ENCODE measurements at places on chromosomes 5 and 9. TPM values are rescaled to one million over a fixed set of nuclear protein-coding genes. Genes with fewer than 3 reads are reported as not detected.

- H3K27ac ChIP-seq = no peak overlapping the region
- no peaks in the 10 kb centered on the region for H3K4me1 ChIP-seq
- no peaks in the 10 kb centered on the region for H3K36me3 ChIP-seq
- no peak overlapping the region for H3K4me3 ChIP-seq
These were observed 33.6 kb upstream of the MEGF10 start for GRCh38 chr5:127256886-127257597.

DNA sequence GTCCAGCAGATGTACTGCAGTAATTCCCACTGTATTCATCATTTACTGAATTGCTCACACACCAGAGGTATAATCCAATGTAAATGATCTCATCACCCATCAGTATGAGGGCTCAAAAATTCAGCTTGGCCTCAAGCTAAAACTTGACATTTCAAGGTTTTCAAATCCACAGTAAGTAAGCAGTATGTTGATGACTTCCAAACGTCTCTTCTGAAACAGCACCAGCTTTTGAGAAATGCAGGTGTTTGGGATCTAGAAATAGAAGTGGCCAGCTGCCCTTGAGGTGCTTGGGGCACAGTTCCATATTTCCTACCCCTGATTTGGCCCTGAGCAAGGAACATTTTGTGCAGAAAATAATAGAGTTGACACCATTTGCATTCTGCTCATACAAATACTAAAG is 388.0 kb upstream of the TUSC1 start:
- no peaks in the 10 kb centered on the region for H3K36me3 ChIP-seq
- no peak overlapping the region for H3K27ac ChIP-seq
- no peak overlapping the region for H3K4me3 ChIP-seq
- H3K27me3 ChIP-seq = no peaks in the 10 kb centered on the region

- no peak overlapping the region for H3K27ac ChIP-seq
- no peak overlapping the region for H3K4me3 ChIP-seq
- no peak for DNase-seq
- H3K27me3 ChIP-seq = no peaks in the 10 kb centered on the region
These were observed 1314.9 kb upstream of the CDH6 start for GRCh38 chr5:29878599-29878998.

DNA sequence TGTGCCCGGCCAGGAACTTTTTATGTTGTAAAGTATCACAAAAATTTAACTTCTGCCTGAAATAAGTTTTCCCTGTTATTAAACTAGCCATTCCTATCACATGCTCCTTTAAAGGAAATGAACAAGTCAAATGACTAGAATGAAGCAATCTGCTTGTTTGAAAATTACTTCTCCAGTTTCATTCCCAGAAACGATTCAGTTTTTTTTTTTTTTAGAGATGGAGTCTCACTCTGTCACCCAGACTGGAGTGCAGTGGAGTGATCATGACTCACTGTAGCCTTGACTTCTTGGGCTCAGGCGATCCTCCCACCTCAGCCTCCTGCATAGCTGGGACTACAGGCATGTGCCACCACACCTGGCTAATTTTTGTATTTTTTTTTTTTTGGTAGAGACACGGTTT is 13.3 kb upstream of the GNG10 start:
- no peak overlapping the region for H3K4me3 ChIP-seq
- no peaks in the 10 kb centered on the region for H3K27me3 ChIP-seq
- DNase-seq = peak; percentile 73
- H3K36me3 ChIP-seq = peaks cover 16% of the 10 kb centered on the region

The SLCO6A1 gene
- not detected for total RNA-seq

The SMIM32 gene
- total RNA-seq = not detected

The FOXD4L3 gene
- total RNA-seq = not detected

The PCDHB11 gene
- total RNA-seq = 1.8 TPM
